Right ventricle myocardium superior (tissue), 1 donor: ENCODE measurements at places on chromosomes 13 and 19. TPM values are rescaled to one million over a fixed set of nuclear protein-coding genes. Genes with fewer than 3 reads are reported as not detected.

GRCh38 chr13:27474751-27475268 is 24.4 kb upstream of the MTIF3 start:
- DNase-seq = no peak

DNA sequence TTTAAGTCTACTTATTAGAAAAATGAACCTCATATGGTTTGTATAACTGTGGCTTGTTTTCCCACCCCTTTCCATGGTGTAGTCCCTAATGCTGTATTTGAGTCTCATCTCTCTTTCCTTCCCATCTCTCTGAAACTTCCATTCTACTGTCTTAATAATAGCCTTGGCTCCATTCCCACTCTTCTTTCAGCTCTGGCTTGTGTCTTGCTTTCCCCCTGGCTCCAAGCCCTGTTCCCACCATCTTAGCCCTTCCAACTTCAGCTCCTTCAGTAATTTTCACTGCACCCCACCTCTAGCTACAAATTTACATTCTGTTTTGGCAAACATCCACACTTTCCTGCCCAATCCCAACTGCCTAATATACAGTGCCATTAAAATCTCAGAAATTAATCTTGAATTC is 137.5 kb downstream of the SLITRK6 start:
- DNase-seq = no peak

- DNase-seq = no peak
Observed at GRCh38 chr19:58397533-58398037, 2.1 kb downstream of the RNF225 start.

GRCh38 chr19:6233056-6233826 is 46.5 kb downstream of the MLLT1 start:
- peak; percentile 86 for DNase-seq

S1PR5 gene
- 0.13 TPM for total RNA-seq

GRCh38 chr13:95406176-95406575 is 104.9 kb upstream of the ABCC4 start:
- no peak for DNase-seq

GRCh38 chr19:2451741-2452140 is 5.0 kb downstream of the LMNB2 start:
- DNase-seq = no peak

USE1 gene
- total RNA-seq = 30.7 TPM

DNA sequence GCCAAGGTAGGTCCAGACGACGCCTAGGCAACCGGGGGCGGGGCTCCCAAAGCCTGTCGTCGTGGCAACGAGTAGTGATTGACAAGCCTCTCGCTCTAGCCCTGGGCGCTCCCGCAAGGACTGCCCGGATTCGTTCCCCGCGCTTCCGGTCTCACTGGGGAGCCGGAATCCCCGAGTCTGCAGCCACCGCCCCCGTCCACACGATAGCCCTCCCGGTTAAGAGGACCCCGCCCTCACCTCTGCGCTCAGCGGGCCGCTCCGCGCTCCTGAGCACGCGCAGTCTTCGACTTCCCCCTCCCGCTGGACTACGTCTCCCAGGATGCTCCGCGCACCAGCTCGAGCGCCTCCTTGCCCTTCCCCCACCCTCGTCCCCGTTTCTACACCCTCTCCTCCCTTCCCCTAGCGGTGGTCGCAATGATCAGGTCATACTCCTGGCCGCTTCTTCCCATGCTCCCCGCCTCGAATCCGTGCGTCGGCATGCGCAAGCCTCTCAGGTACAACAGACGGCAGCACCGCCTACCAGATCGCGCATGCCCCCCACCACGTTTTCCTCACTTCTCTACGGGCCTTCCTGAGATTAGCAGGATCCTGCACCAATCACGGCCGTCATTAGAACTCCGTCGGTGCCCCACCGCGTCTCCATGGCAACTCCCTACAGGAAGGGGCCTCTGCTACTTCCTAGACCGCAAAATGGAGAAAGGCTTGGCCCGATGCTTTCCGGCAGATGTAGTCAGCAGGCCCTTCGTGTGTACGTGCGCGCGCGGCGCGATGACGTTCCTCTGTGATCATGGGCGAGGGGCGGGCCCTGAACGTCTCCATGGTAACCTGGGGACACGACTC is at the start of gene MZF1:
TSS of gene MZF1 (minus strand) at position 518 of the 840 bp plus-strand sequence. CDS start 1,946 bp downstream, outside the sequence.
- peak; percentile 100 for DNase-seq

- no peak for DNase-seq
Observed at GRCh38 chr13:51831519-51831918, 13.5 kb downstream of the TMEM272 start.

ADPRHL1 gene
- 506 TPM for total RNA-seq

DNA sequence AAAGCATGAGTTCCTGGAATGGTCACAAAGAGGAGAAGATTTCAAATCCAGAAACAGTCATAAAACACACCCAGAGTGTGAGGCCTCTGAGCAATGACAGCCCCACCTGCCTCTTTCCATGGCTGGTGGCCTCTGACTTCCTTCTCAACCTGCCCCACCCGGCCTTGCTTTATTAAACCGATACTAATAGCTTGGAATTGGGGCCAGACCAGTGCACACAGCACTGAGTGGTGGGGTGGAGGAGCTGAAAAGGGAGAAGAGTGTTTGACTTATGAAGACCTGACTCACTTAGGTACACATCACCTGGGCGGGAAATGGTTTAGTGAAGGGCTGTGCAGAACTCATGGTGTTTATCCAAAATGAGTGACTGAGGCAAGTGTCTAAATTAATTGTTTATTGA is 20.7 kb upstream of the CEACAM6 start:
- no peak for DNase-seq

- DNase-seq = no peak
Observed at GRCh38 chr19:29639086-29639485, 26.2 kb upstream of the PLEKHF1 start.

GRCh38 chr13:107348925-107349324 is 781.0 kb upstream of the ARGLU1 start:
- DNase-seq = no peak

ZNF724 gene
- 1.3 TPM for total RNA-seq

DNA sequence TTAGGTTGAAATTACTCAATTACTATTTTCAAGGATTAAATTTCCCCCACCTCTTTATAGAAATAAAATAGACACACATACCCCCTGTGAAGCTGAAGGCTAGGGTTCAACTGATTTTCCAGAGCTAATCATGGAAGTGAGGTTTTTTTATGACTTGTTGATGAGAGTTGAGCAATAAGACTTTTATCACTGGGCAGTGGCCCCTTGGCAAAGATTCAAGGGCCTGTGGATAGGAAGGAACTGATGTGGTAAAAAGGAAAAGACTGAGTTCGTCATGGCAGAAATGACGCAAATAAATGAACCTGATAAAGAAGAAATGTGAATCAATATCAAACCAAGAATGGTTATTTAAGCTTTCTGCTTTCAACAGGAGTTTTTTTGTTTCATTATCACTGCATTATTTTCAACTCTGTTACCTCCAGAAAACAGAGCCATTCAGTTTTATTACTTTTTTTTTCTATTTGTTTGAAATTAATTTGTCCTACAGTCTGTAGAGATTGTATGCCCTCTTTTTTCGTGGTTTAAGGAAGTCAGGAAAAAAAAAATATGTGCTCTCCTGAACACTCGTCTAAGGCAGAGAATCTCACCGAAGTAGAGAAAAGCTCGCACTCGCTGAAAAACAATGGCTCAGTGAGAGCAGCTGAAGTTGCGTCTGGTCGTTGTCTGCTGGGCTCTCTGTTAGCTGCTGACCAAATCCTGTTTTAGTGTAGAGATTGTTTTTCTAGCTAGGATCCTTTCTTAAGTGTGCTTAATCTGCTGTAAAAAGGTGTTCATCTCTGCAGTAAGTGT is 38.9 kb downstream of the STOML3 start:
- peak; percentile 36 for DNase-seq

- no peak for DNase-seq
Observed at GRCh38 chr13:36628377-36629056, 45.3 kb upstream of the SERTM1 start.

DNA sequence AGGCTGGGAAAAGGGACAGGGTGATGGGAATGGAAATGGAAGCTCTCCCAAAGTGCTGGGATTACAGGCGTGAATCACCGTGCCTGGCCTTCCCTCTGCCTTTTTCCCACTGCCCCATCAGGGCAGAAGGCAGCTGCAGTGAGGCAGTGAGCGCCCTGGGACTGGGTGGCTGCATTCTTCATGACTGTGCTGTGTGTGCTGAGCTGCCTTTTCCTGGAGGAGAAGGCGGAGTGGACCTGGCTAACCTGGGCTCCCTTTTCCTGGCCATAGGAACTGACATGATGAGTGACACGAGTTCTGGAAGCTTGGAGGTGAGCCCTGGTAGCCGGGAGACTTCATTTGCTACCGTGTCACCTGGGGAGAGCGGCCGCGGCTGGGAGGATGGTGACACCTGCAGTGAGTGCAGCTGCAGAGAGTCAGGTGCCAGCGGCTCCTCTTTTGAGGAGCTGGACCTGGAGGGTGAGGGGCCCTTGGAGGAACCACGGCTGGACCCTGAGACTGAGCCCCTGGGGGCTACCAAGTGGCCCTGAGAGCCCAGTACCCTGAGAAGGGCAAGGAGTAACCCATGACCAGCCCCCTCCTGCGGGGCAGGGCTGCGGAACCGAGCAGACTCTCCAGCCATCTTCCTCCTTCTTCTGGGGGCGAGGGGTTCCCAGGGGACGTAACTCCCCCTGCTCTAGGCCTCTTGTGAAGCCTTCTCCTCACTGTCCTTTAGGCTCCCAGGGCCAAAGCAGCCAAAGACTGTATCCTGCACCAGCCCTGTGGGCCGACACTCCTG is 26.3 kb upstream of the ZNF492 start:
- no peak for DNase-seq

GRCh38 chr13:22194106-22194805 is 523.4 kb downstream of the FGF9 start:
- no peak for DNase-seq
